ENCODE measurements at places on chromosomes 7 and 10. TPM values are rescaled to one million over a fixed set of nuclear protein-coding genes. Genes with fewer than 3 reads are reported as not detected.

GRCh38 chr10:84353052-84353803, 24.8 kb downstream of the CCSER2 start:
- no peak overlapping the region for H3K4me3 ChIP-seq
- DNase-seq, result no peak
- no peaks in the 10 kb centered on the region for H3K27me3 ChIP-seq
- H3K4me1 ChIP-seq, result peaks cover 49% of the 10 kb centered on the region
- no peak overlapping the region for H3K27ac ChIP-seq

GRCh38 chr7:101595246-101595645, 33.9 kb downstream of the MYL10 start:
- H3K27me3 ChIP-seq, result no peaks in the 10 kb centered on the region
- H3K36me3 ChIP-seq, result no peaks in the 10 kb centered on the region
- no peak for DNase-seq
- H3K4me3 ChIP-seq, result no peak overlapping the region
- H3K4me1 ChIP-seq, result no peaks in the 10 kb centered on the region

GRCh38 chr7:31104361-31105255, 52.5 kb downstream of the ADCYAP1R1 start:
- no peaks in the 10 kb centered on the region for H3K4me1 ChIP-seq

DNA sequence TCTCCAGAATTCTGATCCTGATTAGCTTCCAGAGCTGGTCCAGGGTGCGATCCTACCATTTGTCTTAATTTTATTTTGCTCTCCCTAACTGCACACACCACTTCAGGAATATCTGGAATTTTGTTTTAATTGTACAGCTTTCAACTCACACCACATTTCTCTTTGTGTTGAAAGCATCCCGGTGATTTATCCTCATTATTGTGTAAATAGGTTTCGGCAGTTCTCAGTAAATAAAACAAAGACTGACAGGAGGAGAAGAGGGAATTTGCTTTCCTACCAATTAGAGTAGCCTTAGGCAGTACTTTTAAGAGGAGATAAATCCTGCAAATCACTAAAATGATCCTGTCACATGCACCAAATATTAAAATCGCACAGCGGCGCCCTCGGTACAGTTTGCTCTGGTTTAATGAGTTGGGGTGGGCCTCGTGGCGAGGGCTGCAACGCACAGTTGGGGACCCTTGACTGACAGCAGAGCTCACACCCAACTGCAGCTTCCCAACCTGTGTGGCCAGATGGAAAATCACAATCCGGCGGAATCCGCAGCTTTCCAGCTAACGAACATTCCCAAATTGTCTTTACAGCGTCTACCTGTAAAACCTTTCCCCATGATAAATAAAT, 62.6 kb downstream of the EBF3 start:
- H3K36me3 ChIP-seq, result no peaks in the 10 kb centered on the region
- no peak overlapping the region for H3K27ac ChIP-seq
- H3K4me1 ChIP-seq, result no peaks in the 10 kb centered on the region
- no peak overlapping the region for H3K4me3 ChIP-seq
- no peaks in the 10 kb centered on the region for H3K27me3 ChIP-seq

DNA sequence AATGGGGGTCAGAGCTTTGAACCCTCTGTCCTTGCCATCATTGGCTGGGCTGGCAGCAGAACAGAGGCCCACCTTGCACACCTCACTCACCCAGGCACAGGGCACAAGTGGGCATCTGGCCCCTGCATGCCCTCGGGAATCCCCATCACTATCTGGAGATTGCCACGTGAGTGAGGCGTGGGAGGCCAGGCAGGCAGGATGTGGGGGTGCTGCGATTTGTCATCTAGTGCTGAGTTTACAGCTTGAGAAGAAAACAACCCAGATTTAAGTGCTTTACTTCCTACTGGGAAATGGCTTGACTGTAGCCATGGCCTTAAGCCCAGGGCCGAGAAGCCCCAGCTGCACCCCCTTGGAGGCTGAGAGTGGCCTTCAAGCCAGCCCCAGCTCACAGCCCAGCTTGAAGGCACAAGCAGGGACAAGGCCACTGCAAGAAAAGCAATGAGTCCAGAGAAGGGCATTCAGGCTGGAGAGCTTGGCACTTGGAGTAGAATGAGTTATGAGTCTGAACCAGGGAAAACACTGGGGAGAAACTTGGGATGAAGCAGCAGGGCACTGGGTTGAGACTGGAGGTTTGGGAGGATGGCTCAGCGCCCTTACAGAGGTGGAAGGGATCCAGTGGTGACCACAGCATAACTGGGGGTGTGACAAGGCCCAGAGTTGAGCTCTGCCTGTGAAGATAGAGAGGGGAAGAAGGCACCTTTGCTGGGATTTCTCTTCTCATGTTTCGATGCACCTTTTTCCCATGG, 123.0 kb downstream of the CXCL12 start:
- no peak for DNase-seq
- H3K27me3 ChIP-seq, result no peaks in the 10 kb centered on the region
- H3K4me1 ChIP-seq, result no peaks in the 10 kb centered on the region
- H3K36me3 ChIP-seq, result no peaks in the 10 kb centered on the region

DNA sequence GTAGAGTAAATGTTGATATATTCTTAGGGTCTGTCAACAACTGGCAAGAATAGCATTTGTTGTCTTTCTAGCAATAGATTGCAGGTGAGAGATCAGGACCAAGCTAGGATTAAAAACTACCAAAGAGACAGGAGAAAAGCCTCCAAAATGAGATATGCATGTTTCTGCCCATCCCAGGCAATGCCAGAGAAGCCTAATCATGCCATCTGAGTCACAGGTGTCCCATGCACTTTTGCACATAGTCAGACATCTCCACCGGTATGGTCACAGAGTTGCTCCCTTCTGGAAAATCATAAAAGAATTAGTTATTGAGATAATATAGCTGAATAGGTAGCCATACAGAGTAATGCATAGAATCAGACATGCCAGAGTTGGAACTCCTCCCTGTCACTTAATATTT, 50.6 kb downstream of the PDK4 start:
- peaks cover 4% of the 10 kb centered on the region for H3K4me1 ChIP-seq
- no peak for DNase-seq

DNA sequence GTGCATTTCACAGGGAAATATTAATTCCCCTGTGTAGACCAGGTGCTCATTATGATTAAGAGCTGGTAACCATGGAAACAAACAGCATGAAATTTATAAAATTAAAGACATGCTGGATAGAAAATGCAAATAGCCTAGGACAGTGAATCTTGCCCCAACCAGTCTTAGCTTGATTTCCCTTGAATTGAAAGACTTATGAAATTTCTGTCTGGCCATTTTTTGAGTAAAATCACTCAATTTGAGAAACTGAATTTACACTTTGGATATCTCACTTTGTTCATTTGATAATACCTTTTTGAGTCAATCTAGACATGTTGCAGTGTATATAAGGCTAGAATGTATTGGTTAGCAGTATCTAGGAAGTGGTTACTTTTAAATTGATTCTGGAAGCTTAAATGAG, 4.4 kb upstream of the SMIM30 start:
- H3K4me1 ChIP-seq, result peaks cover 17% of the 10 kb centered on the region
- no peaks in the 10 kb centered on the region for H3K27me3 ChIP-seq
- H3K36me3 ChIP-seq, result no peaks in the 10 kb centered on the region

GRCh38 chr10:48282829-48283228, 8.3 kb upstream of the FRMPD2 start:
- no peak overlapping the region for H3K27ac ChIP-seq
- H3K27me3 ChIP-seq, result no peaks in the 10 kb centered on the region

- H3K4me1 ChIP-seq, result no peaks in the 10 kb centered on the region
- no peak for DNase-seq
- no peaks in the 10 kb centered on the region for H3K27me3 ChIP-seq
- H3K36me3 ChIP-seq, result no peaks in the 10 kb centered on the region
Measured at GRCh38 chr7:10677211-10677610, 296.5 kb upstream of the PHF14 start.

DNA sequence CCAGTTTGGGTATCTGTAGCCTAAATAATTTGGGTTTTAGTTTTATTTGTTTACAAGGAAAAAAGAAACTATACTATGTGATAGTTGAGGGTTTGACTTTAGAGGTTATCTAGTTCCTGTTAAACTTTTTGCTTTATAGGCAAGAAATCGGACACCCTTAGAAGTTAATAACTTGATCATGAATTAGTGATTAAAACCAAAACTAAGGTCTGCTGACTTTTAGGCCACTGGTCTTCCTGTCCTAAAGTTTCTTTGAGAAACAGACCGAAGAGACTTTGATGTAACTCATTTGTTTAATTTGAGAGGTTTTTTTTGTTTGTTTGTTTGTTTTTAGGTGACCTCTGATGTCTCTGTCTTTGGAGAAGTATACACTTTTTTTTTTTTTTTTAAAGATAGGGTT, 59.7 kb downstream of the PHTF2 start:
- no peak overlapping the region for H3K27ac ChIP-seq
- no peaks in the 10 kb centered on the region for H3K4me1 ChIP-seq
- no peaks in the 10 kb centered on the region for H3K36me3 ChIP-seq
- H3K27me3 ChIP-seq, result no peaks in the 10 kb centered on the region
- no peak for DNase-seq
- H3K4me3 ChIP-seq, result no peak overlapping the region

GRCh38 chr10:23253780-23254179, 61.7 kb downstream of the PTF1A start:
- H3K27ac ChIP-seq, result no peak overlapping the region
- DNase-seq, result no peak
- no peaks in the 10 kb centered on the region for H3K4me1 ChIP-seq
- H3K4me3 ChIP-seq, result no peak overlapping the region
- H3K36me3 ChIP-seq, result no peaks in the 10 kb centered on the region

GRCh38 chr7:43308913-43309705, 196.7 kb downstream of the HECW1 start:
- DNase-seq, result no peak
- H3K27ac ChIP-seq, result no peak overlapping the region
- no peak overlapping the region for H3K4me3 ChIP-seq
- no peaks in the 10 kb centered on the region for H3K27me3 ChIP-seq
- H3K36me3 ChIP-seq, result peaks cover 9% of the 10 kb centered on the region

GRCh38 chr7:66118603-66119002, 4.0 kb downstream of the CRCP start:
- peaks cover 17% of the 10 kb centered on the region for H3K4me1 ChIP-seq
- no peak overlapping the region for H3K27ac ChIP-seq
- DNase-seq, result no peak
- no peaks in the 10 kb centered on the region for H3K27me3 ChIP-seq
- H3K4me3 ChIP-seq, result no peak overlapping the region
- peaks cover 26% of the 10 kb centered on the region for H3K36me3 ChIP-seq

DNA sequence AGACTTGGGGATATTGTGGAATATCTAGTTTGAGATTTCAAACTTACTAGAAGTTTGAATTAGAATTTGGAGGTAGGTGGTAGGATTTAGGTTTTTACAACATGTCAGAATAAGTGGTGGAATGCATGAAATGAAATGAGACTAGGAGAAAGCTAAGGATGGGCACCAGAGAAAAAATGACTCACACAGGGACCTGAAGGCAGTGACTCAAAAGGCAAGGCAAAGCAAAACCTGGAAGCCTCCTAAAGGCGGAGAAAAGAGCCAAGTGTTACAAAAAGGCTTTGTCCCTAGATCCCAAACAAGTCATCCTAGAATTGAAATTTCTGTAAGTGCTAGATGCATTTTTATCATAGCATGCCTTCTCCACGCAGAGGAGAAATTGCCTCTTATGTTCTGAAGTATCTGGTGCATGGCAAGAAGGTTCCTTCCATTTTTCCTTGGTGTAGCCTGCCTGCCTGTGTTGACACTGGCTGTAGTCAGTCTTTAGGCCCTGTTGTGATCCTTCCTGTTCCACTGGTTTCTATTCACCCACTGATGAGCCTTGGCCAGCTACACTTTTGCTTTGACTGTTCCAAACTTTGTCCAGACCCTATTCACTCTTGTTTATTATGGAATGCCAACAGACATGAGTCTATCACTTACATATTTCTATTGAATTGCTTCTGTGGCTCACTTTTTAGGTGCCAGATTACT, 109.3 kb downstream of the ETV1 start:
- H3K27ac ChIP-seq, result no peak overlapping the region
- H3K4me3 ChIP-seq, result no peak overlapping the region
- H3K27me3 ChIP-seq, result no peaks in the 10 kb centered on the region
- H3K36me3 ChIP-seq, result no peaks in the 10 kb centered on the region
- H3K4me1 ChIP-seq, result peaks cover 10% of the 10 kb centered on the region

DNA sequence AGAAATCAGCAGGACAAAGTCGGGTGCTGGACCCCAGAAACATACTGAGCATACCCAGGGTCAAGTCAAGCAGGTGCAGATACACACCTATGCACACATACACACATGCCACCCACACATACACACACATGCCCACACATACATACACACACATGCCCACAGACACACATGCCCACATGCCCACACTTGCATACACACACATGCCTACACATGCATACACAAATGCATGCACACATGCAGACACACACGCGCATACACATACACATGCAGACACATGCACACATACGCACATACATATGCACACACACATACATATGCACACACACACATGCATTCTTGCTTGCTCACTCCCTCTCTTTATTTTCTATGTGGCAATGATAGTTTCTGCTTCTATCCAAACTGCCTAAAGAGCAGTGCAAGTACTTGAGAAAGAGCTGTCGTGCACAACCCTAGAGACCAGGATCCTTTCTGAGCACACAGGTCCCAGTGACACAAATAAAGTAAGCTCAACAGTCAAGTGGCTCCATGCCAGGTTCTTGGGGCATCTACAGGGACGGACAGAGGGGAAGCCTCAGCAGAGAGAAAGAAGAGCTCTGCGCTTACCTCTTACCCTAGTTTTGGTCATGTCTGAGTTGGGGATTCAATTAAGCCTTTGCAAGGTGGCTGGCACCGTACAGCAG, 83.7 kb downstream of the EBF3 start:
- H3K4me1 ChIP-seq, result no peaks in the 10 kb centered on the region
- no peak overlapping the region for H3K4me3 ChIP-seq
- no peak for DNase-seq
- no peak overlapping the region for H3K27ac ChIP-seq
- no peaks in the 10 kb centered on the region for H3K36me3 ChIP-seq

GRCh38 chr7:133477791-133478190, 224.9 kb downstream of the EXOC4 start:
- no peak for DNase-seq
- 0 out of 2 replicates have a peak, but pooled peaks cover 5% of the 10 kb centered on the region for H3K4me1 ChIP-seq
- H3K27ac ChIP-seq, result no peak overlapping the region
- H3K36me3 ChIP-seq, result no peaks in the 10 kb centered on the region
- H3K27me3 ChIP-seq, result no peaks in the 10 kb centered on the region

DNA sequence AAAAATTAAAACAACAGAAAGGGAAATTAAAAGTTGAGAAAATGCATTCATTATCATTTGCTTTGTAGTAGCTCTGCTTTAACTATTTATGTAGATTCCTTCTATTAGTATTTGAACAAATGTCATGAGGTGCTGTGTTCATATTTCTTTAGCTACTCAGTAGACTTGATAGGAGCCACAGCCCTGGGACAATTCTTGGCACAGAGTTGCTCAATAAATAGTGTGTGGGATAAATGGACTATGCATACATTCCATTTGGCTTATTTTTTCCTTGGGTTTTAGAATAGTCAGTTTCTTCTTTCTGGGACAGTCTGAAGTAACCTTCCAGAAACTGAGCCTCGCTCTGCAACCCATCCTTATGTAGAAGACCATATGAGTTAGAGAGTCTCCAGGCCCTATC, 13.4 kb downstream of the RPP30 start:
- peak; percentile 9 for DNase-seq
- H3K4me1 ChIP-seq, result peaks cover 15% of the 10 kb centered on the region
- H3K36me3 ChIP-seq, result peaks cover 78% of the 10 kb centered on the region
- no peak overlapping the region for H3K27ac ChIP-seq
- H3K4me3 ChIP-seq, result no peak overlapping the region

Gene THAP5
- 29.8 TPM for total RNA-seq

Gene UBE3C
- 85.8 TPM for total RNA-seq

Gene GCK
- total RNA-seq, result 0.13 TPM

Gene PTN
- 70.6 TPM for total RNA-seq

Gene MYL10
- total RNA-seq, result not detected

Gene OR2A12
- not detected for total RNA-seq

Gene PLXNA4
- total RNA-seq, result not detected

Gene GATA3
- not detected for total RNA-seq

Gene TAF5
- 11.1 TPM for total RNA-seq

Measured in SJSA1 (cell line).